ENCODE measurements at places on chromosomes 6 and 20.

DNA sequence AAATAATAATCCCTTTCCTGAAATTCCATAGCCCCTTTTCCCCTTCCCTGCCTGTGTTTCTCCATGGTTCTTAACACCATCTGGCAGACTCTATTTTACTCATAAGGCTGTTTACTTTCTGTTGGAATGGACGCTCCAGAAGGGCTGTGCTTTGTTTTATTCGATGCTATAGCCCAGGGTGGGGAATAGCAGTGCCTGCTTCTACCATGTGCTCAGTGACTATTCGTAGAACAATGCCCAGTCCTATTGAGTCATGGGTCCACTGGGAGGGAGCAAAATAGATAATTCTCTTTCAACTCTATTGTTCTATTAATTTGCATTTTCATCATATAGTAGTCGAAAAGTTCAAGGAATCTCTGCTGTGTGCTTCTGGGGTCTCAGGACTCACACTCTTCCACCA lies 565.1 kb downstream of the C6orf118 start:
- H3K4me3 ChIP-seq = no peak overlapping the region
- H3K36me3 ChIP-seq = no peaks in the 10 kb centered on the region
- DNase-seq = no peak
- peaks cover 1% of the 10 kb centered on the region for H3K27me3 ChIP-seq

- H3K4me3 ChIP-seq = no peak overlapping the region
- H3K36me3 ChIP-seq = no peaks in the 10 kb centered on the region
- no peak overlapping the region for H3K27ac ChIP-seq
- H3K27me3 ChIP-seq = no peaks in the 10 kb centered on the region
- peaks cover 7% of the 10 kb centered on the region for H3K4me1 ChIP-seq
These were observed 541.2 kb upstream of the JARID2 start for GRCh38 chr6:14704383-14705271.

GRCh38 chr6:85275338-85275985 lies 174.4 kb upstream of the NT5E start:
- DNase-seq = no peak
- H3K4me1 ChIP-seq = no peaks in the 10 kb centered on the region
- H3K4me3 ChIP-seq = no peak overlapping the region
- peaks cover 4% of the 10 kb centered on the region for H3K27me3 ChIP-seq
- no peaks in the 10 kb centered on the region for H3K36me3 ChIP-seq

DNA sequence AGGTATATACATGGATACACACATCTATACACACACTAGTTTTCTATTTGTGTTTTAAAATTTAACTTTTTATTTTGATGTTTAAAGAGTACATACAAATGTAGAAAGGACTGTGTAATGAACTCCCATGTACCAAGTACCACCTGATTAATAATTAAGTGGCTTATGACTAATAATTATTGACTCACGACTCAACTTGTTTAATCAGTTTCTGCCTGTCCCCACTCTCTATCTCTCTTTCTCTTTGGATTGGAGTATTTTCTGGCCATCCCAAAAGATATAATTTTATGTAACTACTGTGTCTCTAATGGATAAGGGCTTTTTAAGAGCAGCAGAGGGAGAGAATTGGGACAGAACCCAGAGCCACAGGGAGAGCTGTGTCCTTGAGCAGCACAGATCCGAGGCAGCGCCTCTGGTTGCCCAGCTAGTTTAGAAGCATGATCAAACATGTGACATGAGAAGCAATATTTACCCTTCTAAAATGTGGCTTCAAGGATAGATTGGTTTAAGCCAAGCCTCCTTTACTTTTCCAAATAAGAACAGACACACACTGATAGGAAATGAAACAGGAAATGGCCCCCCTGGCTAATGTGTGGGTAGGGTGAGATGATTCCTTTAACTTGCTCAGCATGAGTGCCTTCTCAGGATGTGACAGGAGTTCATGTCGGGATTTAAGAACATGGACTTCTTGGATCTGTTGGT lies 81.0 kb downstream of the ERMARD start:
- H3K4me3 ChIP-seq = peak overlapping the region; percentile 40
- peaks cover 3% of the 10 kb centered on the region for H3K27me3 ChIP-seq
- H3K27ac ChIP-seq = peak overlapping the region; percentile 79
- peaks cover 26% of the 10 kb centered on the region for H3K4me1 ChIP-seq

Data from progenitor cell of endocrine pancreas (in vitro differentiated cells).